ENCODE measurements at places on chromosomes 5 and 9. TPM values are rescaled to one million over a fixed set of nuclear protein-coding genes. Genes with fewer than 3 reads are reported as not detected.
A peak's percentile ranks its signal among the peaks of the same experiment; 100 is the strongest.

DNA sequence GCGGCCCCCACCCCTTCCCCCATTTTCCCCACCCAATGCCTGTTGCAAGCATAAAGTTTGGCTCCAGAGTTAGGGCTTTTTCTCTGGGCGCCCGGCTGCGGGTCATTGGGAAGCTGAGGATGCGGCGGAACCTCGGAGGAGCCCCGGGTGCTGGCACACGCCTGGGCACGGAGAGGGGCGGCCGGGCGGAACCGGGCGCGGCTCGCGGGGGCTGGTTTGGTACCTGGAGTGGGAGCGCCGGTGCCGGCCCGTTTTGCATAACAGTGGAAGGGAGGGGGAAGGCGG, 1.2 kb downstream of the PPARGC1B start:
- no peaks in the 10 kb centered on the region for H3K27me3 ChIP-seq
- no peaks in the 10 kb centered on the region for H3K36me3 ChIP-seq
- peak overlapping the region; percentile 38 for H3K27ac ChIP-seq
- peaks cover 5% of the 10 kb centered on the region for H3K4me1 ChIP-seq
- no peak for DNase-seq

- H3K4me3 ChIP-seq = no peak overlapping the region
- no peaks in the 10 kb centered on the region for H3K36me3 ChIP-seq
- no peak overlapping the region for H3K27ac ChIP-seq
- no peak for DNase-seq
- no peaks in the 10 kb centered on the region for H3K27me3 ChIP-seq
Measured at GRCh38 chr9:95213117-95213516, 104.4 kb downstream of the FANCC start.

DNA sequence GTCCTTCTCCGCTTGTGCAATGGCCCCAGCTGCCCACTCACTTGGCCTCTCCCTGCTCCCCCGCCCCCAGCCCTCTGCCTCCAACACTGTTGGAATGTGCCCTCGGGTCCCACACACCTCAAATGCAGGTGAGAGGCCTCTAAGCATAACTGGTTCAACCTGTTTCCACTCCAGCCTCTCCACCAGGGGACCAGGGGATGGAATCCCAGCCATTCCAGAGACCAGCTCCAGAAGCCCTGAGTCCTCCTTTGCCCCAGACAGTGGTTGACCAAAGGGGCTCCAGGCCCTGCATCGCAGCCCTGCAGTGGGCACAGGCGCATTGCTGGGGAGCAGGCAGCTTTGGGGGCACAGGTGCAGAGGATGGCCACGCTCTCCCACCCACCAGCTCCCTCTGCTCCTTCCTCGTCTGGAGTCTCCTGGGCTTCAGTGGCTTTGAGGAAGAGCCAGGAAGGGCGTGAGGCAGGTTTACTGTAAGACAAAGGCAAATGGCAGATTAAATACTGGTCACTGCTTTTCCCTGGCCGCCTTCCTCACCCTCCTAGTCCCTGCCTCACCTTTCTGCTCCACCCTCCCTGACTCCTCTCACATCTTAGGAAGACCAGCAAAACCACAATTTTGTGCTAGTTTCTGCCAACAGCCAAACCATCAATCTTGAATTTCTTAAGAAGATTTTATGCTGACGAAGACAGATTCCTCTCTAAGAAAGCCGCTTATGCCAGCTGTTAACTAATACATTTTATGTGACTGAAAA, 29.1 kb upstream of the IRX2 start:
- H3K4me3 ChIP-seq = no peak overlapping the region
- H3K4me1 ChIP-seq = peaks cover 8% of the 10 kb centered on the region
- DNase-seq = peak; percentile 68
- H3K27ac ChIP-seq = peak overlapping the region; percentile 77
- H3K36me3 ChIP-seq = no peaks in the 10 kb centered on the region

DNA sequence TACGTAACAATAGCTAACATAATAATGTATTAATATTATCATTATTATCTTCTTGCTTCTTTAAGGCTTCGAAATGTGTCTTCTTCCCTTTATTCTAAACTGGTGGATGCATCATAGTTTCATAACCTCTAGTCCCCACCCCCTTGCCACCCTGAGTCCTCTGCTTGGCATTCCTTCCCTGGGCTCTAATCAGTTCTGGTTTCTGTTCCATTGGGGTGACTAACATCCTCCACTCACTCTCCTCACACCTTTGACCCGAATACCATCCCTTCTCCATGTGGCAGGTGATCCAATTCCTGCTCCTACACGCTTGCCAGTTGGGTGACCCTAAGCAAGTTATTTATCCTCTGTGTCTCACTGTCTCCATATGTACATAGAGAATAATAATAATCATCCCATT, 286.1 kb downstream of the TRPM3 start:
- no peak overlapping the region for H3K4me3 ChIP-seq
- no peaks in the 10 kb centered on the region for H3K27me3 ChIP-seq
- no peak for DNase-seq
- no peaks in the 10 kb centered on the region for H3K36me3 ChIP-seq
- H3K27ac ChIP-seq = no peak overlapping the region

PCDHB5 gene
- total RNA-seq = 7.0 TPM

- H3K4me3 ChIP-seq = no peak overlapping the region
- no peaks in the 10 kb centered on the region for H3K27me3 ChIP-seq
- no peak for DNase-seq
- no peak overlapping the region for H3K27ac ChIP-seq
Measured at GRCh38 chr5:13350767-13351166, 593.7 kb downstream of the DNAH5 start.

CYLC2 gene
- not detected for total RNA-seq

CATSPER3 gene
- not detected for total RNA-seq

GRCh38 chr5:155137683-155138082, 124.1 kb downstream of the KIF4B start:
- no peak overlapping the region for H3K4me3 ChIP-seq
- H3K27ac ChIP-seq = no peak overlapping the region
- H3K27me3 ChIP-seq = no peaks in the 10 kb centered on the region

GRCh38 chr5:127275641-127276193, 14.9 kb upstream of the MEGF10 start:
- H3K36me3 ChIP-seq = no peaks in the 10 kb centered on the region
- peaks cover 10% of the 10 kb centered on the region for H3K27me3 ChIP-seq
- no peak overlapping the region for H3K27ac ChIP-seq
- no peak for DNase-seq

DNA sequence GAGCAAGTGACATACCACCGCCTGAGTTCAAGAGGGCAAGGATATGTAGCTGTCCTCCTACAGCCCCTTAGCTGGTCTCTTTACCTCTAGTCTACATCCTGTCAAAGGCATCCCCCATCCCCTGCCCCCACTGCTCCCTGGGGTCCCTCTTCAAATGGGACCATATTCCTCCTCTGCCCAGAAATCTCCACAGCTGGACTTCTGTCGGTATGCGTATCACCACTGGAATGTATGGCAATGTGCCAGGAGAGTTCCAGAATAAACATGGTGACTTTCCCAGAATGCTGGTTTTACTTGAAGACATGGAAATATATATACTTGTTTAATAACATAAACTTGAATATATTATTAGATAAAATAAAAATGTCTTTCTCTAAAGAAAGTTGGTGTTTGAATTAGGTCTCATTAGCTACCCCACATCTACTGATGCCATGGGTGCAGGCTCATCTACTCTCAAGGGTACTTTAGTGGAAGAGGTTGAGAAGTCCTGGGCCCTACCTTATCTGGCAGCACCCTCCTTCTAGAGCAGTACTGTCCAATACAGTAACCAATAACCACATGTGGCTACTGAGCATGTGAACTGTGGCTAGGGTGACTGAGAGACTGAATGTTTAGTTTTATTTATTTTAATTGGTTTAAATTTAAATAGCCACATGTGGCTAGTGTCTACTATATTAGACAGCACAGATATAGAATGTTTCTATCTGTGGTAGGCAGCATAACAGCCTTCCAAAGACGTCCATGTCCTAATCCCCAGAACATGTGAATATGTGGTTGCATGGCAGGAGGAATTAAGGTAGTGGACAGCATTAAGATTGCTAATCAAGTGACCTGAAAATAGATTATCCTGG, 181.7 kb upstream of the SLC30A5 start:
- no peak overlapping the region for H3K27ac ChIP-seq
- H3K27me3 ChIP-seq = no peaks in the 10 kb centered on the region
- no peaks in the 10 kb centered on the region for H3K4me1 ChIP-seq
- peak; percentile 50 for DNase-seq

GRCh38 chr9:78622126-78622525, 325.2 kb downstream of the PSAT1 start:
- DNase-seq = no peak
- no peaks in the 10 kb centered on the region for H3K27me3 ChIP-seq
- H3K27ac ChIP-seq = no peak overlapping the region

TOR1A gene
- 44.8 TPM for total RNA-seq

ACER2 gene
- 6.3 TPM for total RNA-seq

BARHL1 gene
- not detected for total RNA-seq

- H3K27me3 ChIP-seq = no peaks in the 10 kb centered on the region
- DNase-seq = no peak
- H3K4me3 ChIP-seq = no peak overlapping the region
- peaks cover 3% of the 10 kb centered on the region for H3K4me1 ChIP-seq
Measured at GRCh38 chr9:13974891-13975290, 339.1 kb downstream of the NFIB start.

IFNA2 gene
- total RNA-seq = not detected

DNA sequence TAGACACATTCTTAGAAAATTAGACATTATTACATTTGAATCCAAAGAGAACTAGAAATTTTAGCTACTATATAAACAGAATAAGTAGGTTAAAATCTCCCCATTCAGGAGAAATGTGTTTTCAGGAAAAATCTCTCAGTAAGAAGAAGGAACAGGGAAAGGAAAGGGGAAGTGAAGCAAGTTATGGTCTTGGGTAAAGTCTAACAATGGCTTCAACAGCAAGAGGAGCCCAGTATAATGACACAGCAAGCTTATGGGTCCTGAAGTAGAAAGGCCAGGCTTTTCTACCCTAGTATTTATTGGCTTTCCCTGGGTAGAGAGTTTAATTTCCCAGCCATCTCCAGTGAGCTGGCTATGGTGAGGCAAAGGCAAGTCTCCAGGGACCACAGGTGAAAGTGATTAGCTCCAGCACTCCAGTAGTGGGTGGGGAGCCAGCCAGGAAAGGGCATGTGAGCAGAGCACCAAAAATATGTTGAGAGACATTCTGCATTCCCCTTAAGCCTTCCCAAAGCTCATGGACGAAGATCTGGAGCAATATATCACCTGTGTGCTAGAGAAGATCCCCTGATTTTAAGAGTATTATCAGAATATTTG, 981.7 kb downstream of the NR2F1-AS1 start:
- H3K36me3 ChIP-seq = no peaks in the 10 kb centered on the region
- H3K4me1 ChIP-seq = no peaks in the 10 kb centered on the region
- DNase-seq = no peak

DPP7 gene
- total RNA-seq = 206 TPM

GRCh38 chr5:71862507-71863060, 143.5 kb downstream of the CARTPT start:
- no peaks in the 10 kb centered on the region for H3K4me1 ChIP-seq
- no peaks in the 10 kb centered on the region for H3K27me3 ChIP-seq
- no peaks in the 10 kb centered on the region for H3K36me3 ChIP-seq
- DNase-seq = no peak

DNA sequence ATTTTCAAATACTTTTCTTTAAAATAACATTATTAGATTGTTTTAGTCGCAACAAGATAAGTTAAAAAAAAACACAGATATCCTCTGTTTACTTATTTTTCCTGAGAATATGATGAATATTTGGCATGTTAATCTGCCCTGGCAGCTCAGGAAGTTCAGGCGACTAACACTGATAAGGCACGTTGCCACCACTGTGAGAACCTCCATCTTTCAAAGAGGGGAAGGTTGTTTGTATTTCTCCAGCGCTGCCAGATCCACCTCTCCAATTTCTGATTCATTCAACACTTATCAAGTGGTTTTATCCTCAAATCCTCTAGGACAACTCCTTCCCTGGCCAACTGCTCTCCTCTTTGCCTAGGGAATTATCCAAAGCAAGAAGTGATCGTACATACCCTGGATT, 21.8 kb downstream of the CTNNAL1 start:
- no peak for DNase-seq
- no peaks in the 10 kb centered on the region for H3K27me3 ChIP-seq
- H3K36me3 ChIP-seq = no peaks in the 10 kb centered on the region
- H3K27ac ChIP-seq = no peak overlapping the region

Measured in hepatocyte (in vitro differentiated cells).